ENCODE measurements at places on chromosomes 16 and 17. TPM values are rescaled to one million over a fixed set of nuclear protein-coding genes. Genes with fewer than 3 reads are reported as not detected.
A peak's percentile ranks its signal among the peaks of the same experiment; 100 is the strongest.

Gene CBFA2T3
- 4.6 TPM for total RNA-seq

Gene CNTD1
- total RNA-seq, result not detected

Gene CPNE7
- 2.7 TPM for total RNA-seq

Gene C16orf54
- total RNA-seq, result not detected

GRCh38 chr16:69481901-69482341 is 57.5 kb downstream of the CYB5B start:
- DNase-seq, result no peak
- peak overlapping the region; percentile 58 for H3K27ac ChIP-seq
- H3K36me3 ChIP-seq, result no peaks in the 10 kb centered on the region
- H3K27me3 ChIP-seq, result no peaks in the 10 kb centered on the region
- H3K4me3 ChIP-seq, result no peak overlapping the region
- H3K4me1 ChIP-seq, result no peaks in the 10 kb centered on the region

DNA sequence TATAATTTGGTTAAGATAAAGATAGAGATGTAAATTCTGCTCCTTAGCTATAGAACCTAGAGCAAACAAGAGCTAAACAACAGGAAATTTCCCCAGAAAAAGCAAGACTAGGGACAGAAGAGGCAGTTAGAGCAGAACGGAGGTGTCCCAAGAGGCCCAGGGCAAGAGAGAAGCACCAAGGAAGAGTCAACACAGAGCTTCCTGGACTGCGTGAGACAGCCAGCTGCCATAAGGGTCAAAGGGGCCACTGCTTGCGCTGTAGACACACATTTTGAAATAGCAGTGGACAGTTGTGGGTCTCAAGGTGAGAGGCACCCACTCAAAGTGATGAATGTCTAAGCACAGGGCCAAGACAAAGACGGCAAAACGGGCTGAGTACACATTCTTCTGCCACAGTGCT is 156.6 kb downstream of the PARN start:
- DNase-seq, result no peak
- no peak overlapping the region for H3K27ac ChIP-seq
- no peaks in the 10 kb centered on the region for H3K27me3 ChIP-seq

DNA sequence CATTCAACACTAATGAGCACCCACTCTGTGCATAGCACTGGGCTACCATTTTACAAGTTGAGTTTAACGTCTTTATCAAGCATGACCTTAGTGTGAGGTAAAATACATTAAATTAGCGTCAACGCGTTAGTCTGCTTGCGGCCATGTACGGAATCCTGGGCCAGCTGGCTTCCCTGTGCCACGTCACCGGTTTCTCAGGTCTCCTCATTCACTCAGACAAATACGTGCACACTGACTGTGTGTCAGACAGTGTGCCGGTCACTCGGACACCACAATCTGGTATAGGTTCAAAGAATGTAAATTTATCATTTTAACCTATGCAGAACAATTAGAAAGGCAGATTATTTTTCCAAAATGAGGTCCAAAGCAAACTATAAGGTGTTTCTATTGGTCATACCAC is 21.4 kb upstream of the YWHAE start:
- H3K27ac ChIP-seq, result no peak overlapping the region
- peaks cover 13% of the 10 kb centered on the region for H3K4me1 ChIP-seq
- H3K27me3 ChIP-seq, result no peaks in the 10 kb centered on the region
- no peak for DNase-seq

DNA sequence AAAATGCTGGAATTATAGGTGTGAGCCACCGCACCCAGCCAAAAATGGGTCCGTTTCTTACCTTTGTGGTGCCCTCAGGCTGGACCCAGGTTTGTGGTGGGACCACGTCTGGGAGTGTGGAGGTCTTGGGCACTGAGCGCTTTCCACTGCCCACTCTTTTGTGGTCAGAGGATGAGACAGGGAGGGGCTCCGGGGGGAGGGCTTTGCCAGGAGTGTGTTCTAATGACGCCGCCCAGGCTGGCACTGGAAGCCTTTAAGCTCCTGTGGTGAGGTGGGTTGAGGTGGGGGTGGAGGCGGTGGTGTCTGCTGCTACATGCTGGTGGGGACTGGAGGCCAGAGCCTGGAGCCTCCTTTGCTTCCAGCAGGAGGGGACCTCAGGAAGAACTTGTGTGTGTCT is 12.8 kb upstream of the ADCY7 start:
- H3K4me3 ChIP-seq, result no peak overlapping the region
- no peak overlapping the region for H3K27ac ChIP-seq
- no peaks in the 10 kb centered on the region for H3K27me3 ChIP-seq
- peaks cover 29% of the 10 kb centered on the region for H3K4me1 ChIP-seq
- no peaks in the 10 kb centered on the region for H3K36me3 ChIP-seq

- peaks cover 35% of the 10 kb centered on the region for H3K4me1 ChIP-seq
- peak; percentile 53 for DNase-seq
- peaks cover 10% of the 10 kb centered on the region for H3K36me3 ChIP-seq
Measured at GRCh38 chr17:40122999-40123810, 1.4 kb downstream of the MSL1 start.

GRCh38 chr17:55285340-55286301 is 20.9 kb downstream of the HLF start:
- H3K27me3 ChIP-seq, result no peaks in the 10 kb centered on the region
- DNase-seq, result no peak
- H3K4me3 ChIP-seq, result no peak overlapping the region

Gene KRT16
- total RNA-seq, result not detected

DNA sequence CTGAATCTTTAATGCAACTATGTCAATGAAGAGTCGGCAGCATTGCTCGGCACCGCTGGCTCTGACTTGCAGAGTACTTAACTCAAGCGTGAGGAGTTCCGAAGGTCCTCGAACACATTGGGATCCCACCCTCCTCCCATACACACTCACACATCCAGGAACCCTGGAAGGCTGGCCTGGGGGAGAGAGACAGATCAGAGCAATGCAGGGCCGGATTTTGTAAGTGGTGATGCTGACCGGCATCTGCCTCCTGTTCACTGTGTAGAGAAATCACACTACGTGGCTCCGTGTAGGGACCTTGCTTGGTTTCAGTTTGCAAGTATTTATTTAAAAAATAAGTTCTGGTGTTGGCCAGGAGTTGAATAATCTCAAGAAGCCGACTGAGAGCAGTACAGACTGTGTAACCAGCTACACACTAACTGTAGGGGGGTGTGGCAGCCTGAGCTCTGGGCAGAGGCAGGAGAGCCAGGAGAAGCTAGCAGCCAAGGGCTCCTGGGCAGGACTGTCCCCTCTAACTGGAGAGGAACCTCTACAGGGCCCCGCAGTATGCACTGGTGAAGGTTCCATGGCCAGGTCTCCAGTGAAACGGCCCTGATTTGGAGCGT is 190.2 kb upstream of the TNRC6C start:
- no peak for DNase-seq
- no peak overlapping the region for H3K4me3 ChIP-seq
- no peaks in the 10 kb centered on the region for H3K36me3 ChIP-seq

- no peak overlapping the region for H3K27ac ChIP-seq
- H3K27me3 ChIP-seq, result peaks cover 25% of the 10 kb centered on the region
- no peak overlapping the region for H3K4me3 ChIP-seq
- H3K4me1 ChIP-seq, result no peaks in the 10 kb centered on the region
Measured at GRCh38 chr16:10031473-10031872, 150.8 kb downstream of the GRIN2A start.

DNA sequence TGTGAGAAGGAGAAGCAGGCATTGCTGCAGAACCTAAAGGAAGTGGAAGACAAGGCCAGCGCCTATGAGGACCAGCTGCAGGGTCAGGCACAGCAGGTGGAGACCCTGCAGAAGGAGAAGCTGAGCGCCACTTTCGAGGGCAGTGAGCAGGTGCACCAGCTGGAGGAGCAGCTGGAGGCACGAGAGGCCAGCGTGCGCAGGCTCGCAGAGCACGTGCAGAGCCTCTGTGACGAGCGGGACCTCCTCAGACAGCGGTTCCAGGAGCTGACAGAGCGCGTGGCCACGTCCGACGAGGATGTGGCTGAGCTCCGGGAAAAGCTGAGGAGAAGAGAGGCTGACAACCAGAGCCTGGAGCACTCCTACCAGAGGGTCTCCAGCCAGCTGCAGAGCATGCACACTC is 41.5 kb downstream of the PLD6 start:
- H3K36me3 ChIP-seq, result peaks cover 13% of the 10 kb centered on the region
- H3K27me3 ChIP-seq, result no peaks in the 10 kb centered on the region
- no peaks in the 10 kb centered on the region for H3K4me1 ChIP-seq

Gene ARMC5
- total RNA-seq, result 12.3 TPM

DNA sequence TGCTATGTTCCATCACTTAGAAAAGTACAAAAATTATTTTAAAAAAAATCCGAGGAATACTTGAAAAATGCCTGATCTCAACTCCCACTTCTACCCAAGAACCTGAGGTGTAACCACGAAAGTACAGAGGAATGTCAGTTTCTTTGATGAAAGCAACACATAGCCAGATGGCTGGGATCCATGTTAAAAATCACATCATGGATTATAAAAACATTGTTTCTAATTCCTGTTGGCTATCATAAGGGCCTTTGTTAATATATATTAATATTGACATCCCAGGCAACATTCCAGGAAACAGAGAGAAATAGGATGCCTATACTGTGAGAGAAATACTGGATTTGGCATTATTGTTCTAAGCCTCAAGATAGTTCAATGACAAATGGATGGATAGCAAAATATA is 115.3 kb downstream of the SKAP1 start:
- peaks cover 4% of the 10 kb centered on the region for H3K4me1 ChIP-seq
- DNase-seq, result no peak
- H3K27ac ChIP-seq, result no peak overlapping the region
- H3K4me3 ChIP-seq, result no peak overlapping the region
- no peaks in the 10 kb centered on the region for H3K36me3 ChIP-seq

- no peak overlapping the region for H3K27ac ChIP-seq
- H3K36me3 ChIP-seq, result no peaks in the 10 kb centered on the region
Measured at GRCh38 chr16:4385066-4385788, 13.6 kb downstream of the VASN start.

Gene SLC7A6
- total RNA-seq, result 41.7 TPM

GRCh38 chr17:27430882-27431491 is 25.3 kb upstream of the KSR1 start:
- H3K4me3 ChIP-seq, result no peak overlapping the region
- no peaks in the 10 kb centered on the region for H3K36me3 ChIP-seq
- peak overlapping the region; percentile 78 for H3K27ac ChIP-seq
- H3K27me3 ChIP-seq, result no peaks in the 10 kb centered on the region
- DNase-seq, result peak; percentile 50
- H3K4me1 ChIP-seq, result no peaks in the 10 kb centered on the region

Gene ST6GALNAC2
- total RNA-seq, result 4.5 TPM
